Stimulated activated CD4-positive, alpha-beta T cell treated with anti-CD3 and anti-CD28 coated beads, Interleukin-1b, Interleukin-23, amount 100 ng/mL, for 1 hour (primary cell): ENCODE measurements at places on chromosomes 11 and 22.

- DNase-seq = no peak
Observed at GRCh38 chr11:80309301-80309700, 868.5 kb upstream of the TENM4 start.

DNA sequence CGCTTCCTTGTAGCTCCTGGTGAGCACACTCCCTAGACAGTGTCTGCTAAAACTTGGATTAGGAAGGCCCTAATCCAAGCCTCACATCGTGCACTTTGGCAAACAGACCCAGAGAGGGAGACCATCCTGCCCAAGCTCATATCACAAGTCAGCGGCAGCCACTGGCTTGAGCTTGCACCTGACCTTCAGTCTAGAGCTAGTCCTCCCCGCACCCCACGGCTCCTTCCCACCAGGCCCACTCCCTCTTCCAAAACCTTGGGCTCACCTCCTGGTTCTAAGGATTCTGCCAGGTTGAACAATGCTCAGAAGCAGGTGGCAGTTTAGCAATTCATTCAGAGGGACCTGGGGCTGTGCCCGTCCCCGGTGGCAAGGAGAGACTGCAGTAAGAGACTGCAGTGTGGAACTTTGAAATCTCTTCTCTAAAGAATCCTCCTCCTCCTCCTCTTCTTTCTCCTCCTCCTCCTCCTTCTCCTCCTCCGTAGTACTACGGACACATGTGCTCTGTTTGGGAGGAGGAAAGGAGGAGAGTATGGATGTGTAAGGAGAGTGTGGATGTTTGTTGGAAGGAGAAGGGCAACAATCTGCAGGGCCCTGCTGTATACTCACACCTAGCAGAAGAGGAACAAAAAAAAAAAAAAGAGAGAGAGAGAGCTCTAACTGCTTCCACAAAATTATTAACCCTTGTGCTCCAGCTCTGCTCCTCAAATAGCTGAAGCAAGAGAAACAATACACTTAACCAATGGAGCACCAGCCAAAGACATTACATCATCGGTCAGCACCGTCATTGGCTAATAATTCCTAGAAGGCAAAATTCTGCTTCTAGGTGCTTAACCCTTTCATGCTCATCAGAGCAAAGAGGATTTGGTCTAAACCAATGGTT, 6.0 kb downstream of the SYN3 start:
- DNase-seq = no peak

DNA sequence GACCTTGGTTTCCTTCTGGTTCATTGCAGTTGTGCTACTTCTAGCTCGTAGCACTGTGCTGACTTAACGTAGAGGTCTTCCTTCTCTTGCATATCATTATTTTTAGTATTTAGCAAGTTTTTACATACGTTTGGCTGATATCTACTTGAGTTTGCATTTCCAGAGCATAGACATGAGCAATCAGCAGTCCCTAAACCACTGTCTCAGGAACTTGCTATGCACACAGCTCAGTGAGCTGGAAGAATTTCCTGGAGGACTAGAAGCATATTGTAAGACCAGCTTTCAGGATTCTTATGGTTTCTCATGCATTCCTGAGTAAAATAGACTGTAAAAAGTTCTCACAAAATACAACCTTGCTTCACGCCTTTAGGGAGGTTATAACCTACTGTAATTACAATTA, 226.7 kb upstream of the PDGFD start:
- DNase-seq = no peak

DNA sequence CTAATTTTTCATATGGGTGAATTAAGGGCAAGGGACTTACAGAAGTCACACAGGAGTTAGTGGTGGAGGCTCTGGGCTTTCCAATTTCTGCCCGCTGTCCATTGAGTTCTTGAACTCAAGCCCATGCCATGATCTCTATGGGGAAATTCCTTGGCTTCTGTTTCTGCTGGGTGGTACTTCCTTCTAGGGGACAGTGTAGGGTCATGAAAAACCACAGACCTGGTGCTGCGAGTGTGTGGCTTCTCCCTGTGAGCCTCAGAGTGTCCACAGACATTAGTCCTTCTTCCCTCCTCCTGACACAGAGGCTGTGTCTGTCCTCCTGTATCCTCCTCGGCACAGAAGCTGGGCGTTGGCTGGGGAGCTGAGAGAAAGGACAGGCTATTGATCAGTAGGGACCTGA, 6.3 kb upstream of the SEZ6L start:
- no peak for DNase-seq

GRCh38 chr11:13061294-13061990, 52.3 kb downstream of the RASSF10 start:
- DNase-seq = no peak

GRCh38 chr11:113338730-113339129, 24.3 kb downstream of the TTC12 start:
- no peak for DNase-seq

- no peak for DNase-seq
Observed at GRCh38 chr11:46363455-46364005, 16.3 kb downstream of the DGKZ start.

GRCh38 chr22:50446708-50447575, 27.9 kb downstream of the SBF1 start:
- DNase-seq = no peak

- DNase-seq = no peak
Observed at GRCh38 chr11:13782390-13783075, 114.1 kb downstream of the FAR1 start.

DNA sequence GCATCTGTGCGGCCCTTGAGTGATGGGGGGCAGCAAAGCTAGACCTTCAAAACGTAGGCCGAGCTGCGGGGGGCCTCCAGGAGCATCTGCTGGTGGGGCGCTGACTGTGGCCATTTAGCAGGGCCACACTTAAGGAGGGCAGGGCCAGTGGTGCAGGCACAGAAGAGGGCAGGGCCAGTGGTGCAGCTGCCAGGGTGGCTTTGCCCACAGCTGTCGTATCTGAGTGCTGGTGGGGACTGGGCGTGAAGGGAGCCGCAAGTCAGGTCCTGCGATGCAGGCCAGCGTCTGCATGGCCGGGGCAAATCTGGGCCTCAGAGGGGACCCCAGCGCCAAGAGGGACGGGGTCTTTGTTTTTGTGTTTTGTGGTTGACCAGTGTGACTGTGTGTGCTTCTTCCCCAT, 27.7 kb downstream of the RNH1 start:
- no peak for DNase-seq

DNA sequence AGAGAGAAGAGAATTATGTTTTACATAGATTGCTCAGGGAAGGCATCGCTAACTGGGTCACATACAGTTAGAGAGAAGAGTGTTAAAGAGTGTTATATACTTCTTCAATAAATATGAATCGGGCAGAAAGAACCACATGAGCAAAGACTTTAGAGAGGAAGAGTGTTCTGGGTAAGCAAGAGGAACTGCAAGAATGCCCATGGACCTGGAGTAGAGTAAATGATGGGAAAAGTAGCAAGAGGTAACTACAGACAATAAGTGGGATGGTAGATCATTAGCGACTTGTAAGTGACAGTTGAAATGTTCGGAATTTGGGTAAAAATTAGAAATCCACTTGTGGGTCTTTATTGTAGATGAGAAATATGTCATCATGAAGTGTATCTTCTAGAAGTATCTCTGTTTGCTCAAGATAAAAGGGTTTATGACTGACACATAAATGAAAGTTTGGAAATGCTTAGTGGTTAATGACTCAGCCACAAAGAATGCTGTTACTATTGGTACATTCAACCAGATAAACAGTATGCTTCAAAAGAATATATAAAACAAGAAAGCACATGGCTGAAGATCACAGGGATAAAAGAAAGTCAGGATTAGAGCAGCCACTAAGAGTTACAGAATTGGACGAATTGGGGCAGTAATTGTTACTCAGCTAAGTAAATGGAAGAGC, 229.3 kb downstream of the CASP12 start:
- no peak for DNase-seq
